ENCODE measurements at places on chromosomes 13 and 19.

GRCh38 chr13:106887686-106888085 lies 319.7 kb upstream of the ARGLU1 start:
- no peak for DNase-seq

GRCh38 chr19:46921071-46921470 lies 60.3 kb downstream of the ARHGAP35 start:
- no peak for DNase-seq

DNA sequence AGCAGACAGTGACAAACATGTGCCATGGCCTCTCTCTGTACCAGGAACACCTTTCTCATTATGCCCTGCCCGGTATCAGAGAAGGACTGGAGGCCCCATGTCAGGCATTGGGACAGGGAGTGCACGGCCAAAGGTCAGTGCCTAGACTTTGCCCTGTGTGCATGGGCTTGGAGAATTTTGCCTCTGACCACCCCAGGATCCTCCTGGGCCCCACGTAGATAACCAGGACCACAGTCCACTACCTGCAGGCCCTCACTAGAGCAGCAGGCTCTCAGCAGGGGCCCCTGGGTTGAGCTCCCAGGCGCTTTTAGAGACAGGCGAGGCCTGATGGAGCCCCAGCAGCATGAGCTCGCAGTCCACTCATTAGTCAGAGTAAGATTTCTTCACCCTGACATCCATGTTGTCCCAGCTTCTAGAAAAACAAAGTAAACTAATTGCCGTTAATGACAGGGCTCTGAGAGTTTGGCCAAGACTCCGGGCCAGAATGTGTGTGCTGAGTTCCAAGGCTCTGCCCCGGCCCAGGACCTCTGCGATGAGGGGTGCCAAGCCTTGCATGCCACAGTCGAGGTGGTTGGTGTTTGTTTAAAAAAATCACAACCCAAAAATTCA lies 42.7 kb downstream of the CAPN12 start:
- DNase-seq = no peak

- peak; percentile 62 for DNase-seq
Observed at GRCh38 chr13:30607908-30608307, 9.8 kb upstream of the USPL1 start.

- no peak for DNase-seq
Observed at GRCh38 chr19:7883796-7884570, 4.3 kb upstream of the LRRC8E start.

DNA sequence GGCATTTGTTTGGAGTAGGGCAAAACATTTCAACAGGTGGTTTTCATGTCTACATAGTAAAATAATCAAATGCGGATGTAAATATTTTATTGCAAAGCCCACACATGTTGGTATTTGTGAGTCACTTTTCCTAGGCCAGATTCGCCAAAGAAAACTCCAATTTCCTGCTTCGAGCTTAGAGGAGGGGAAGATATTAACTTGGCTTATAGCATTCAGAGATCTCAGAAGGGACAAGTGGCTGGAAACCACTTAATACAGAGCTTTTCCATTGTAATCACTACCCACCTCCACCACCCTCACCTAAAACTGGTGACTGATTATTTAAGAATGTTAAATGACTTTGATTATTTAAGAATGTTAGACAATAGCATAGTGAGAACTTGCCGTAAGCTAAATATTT lies 530.6 kb upstream of the SPRY2 start:
- DNase-seq = no peak

GRCh38 chr19:32173836-32174235 lies 171.6 kb upstream of the ZNF507 start:
- no peak for DNase-seq

GRCh38 chr19:43718627-43719377 lies 2.9 kb downstream of the IRGC start:
- no peak for DNase-seq

GRCh38 chr19:52961981-52962380 lies 700 bp downstream of the ZNF816 start:
- DNase-seq = no peak

DNA sequence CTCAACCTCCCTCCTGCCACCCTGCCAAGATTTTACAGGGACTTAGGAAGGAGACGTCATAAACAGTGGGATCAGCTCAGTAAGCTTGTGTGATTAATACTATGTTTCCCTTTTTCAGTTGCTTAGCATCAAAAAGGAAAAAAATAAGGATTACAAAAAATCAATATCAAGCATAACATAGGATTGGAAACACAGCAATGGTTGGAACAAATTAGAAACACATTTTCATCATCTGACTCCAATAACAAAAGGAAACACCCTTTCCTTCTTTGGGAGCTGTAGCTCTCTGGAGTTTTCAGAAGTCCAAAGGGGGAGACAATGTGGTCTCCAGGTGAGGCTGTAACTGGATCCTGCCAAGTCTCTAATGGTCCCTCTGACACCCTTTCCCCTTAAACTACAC lies 233.4 kb downstream of the B3GLCT start:
- no peak for DNase-seq

DNA sequence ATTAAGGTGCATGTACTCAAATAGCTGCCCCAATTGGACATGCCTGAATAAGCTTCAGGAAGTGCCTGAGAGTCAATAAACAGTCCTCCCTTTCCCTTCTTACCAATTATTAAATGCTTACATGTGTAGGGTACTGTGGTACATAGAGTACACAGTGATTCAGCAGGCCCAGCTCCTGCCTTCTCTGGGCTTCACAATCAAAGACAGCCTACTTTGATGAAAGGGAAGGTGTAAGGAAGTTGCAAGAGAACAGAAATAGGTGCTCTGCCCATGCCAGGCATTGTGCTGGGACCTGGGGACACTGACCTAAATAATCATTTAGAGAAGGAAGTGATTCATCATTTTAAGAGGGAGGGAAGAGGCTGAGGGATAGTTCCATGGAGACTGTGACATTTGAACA lies 17.2 kb downstream of the FRY start:
- DNase-seq = no peak

GRCh38 chr19:45847663-45848062 lies 15.3 kb downstream of the SYMPK start:
- no peak for DNase-seq

GRCh38 chr13:97015661-97016350 lies 21.5 kb upstream of the OXGR1 start:
- no peak for DNase-seq

DNA sequence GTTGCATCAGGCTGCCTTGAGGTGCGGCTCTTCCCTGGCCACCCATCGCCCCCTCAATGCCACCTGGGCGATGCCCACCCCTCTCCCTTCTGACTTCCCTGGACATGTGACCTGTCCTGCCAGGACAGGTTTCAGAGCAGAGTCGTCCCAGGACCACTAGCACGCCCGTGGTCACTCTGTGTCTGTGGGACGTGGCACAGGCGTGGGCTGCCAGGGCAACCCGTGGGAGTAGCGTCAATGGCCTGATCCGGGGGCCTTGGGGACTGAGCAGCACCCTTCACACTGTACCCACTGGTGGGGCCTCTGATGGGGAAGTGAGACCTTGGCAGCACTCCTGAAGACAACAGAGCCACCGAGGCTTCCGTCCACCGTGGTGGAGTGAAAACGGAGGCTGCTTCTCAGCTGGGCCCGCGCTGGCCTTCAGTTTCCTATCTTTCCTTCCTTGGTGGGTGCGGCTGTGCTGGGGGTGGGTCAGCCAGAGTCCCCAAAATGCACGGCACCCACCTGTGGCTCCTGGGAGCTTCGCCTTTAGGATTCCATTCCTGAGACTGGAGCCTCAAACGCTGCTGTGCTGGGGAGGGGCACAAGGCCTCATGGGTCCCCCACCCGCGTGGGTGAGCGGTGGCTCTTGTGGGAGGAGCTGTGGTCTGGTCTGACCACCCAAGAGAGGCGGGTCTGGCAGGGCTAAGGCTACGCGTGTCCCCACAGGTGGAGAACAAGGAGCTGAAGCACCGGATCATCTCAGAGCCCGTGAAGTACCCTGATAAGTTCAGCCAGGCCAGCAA lies 26.7 kb upstream of the TMEM255B start:
- no peak for DNase-seq

DNA sequence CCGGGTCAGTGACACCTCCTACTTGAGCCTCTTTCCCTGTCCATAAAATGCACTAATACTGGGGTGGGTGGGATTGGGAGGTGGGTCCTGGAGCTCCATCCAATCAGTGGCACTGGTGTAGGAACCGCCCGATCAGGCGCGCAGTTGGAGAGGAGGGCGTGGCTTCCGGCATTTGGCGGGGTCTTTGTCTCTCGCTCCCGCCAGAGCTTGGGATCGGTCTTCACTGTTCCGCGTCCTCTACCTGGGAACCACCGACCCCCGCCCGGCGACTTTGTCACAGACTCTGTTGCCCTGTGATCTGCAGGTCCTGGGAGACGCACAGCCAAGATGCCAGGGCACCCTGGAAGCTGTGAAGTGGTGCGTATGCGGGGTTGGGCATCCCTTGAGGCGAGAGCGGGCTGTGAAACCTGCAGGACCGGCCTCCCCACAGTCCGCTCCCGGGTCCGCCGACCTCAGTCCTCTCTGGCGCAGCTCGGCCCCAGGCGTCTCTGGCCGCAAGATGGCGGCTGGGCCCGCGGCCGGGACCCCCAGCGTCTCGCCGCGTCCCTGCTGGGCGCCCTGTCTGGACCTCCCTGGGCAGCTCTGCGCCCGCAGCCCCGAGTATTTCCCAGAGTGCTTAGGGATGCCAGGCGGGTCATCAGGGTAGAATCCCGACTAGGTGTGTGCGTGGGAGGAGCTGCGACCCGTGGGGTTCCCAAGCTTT lies 41.6 kb upstream of the ZNF730 start:
- peak; percentile 36 for DNase-seq

- DNase-seq = no peak
Observed at GRCh38 chr19:9406798-9407352, 28.5 kb downstream of the ZNF266 start.

- no peak for DNase-seq
Observed at GRCh38 chr13:47934371-47934770, 66.7 kb downstream of the SUCLA2 start.

DNA sequence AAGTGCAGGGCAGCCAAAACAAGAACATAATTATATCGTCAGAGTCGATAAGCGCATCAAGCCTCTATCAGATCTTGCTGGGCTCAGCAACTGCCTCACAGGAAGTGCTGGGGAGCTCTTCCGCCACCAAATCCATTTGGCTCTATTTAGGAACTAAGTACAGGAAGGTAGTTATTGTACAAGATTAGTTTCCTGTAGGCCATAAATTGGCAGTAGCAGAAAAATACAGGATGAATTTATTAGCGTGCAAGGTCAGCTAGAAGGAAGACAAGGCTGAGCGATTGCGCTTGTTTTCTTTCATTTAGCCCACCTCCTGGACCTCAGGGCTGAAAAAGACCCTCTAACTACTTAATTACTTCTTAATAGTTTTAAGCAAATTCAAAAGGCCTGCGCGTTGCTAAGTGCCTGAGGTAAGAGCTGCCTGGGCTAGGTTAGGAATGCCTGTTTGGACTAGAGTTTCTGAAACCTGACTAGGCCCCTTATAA lies 118.5 kb downstream of the IRS2 start:
- DNase-seq = no peak

DNA sequence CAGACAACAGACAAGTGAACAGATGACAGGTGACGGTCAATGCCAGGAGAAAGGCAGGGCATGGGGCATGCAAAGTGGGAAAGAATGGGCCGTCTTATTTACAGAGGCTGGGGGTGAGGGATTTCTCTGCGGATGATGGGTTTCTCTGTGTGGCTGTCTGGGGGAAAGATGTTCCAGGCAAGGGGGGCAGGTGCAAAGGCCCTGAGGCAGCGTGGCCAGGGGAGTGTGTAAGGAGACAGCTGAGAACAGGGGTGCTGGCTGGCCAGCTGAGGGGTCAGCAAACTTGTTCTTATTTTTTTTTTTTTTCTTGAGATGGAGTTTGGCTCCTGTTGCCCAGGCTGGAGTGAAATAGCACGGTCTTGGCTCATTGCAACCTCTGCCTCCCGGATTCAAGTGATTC lies 21.8 kb upstream of the RANBP3 start:
- DNase-seq = no peak

DNA sequence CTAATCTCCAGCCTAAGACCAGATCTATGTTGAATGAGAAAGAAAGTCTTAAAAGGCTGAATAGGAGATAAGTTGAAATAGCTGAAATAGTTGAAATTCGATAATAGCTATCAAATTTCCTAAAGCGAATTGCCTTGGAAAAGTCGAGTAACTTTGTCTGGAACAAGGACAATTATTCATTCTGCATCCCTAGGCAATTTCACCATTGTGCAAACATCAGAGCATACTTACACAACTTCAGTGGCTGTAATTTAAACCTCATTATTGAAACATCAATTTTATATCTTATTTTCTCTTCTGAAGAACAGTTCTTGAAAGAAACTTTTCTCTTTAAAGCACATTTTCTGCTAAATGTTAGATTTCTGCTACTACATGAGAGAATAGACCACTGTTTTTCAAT lies 13.6 kb downstream of the TNFSF13B start:
- DNase-seq = no peak

DNA sequence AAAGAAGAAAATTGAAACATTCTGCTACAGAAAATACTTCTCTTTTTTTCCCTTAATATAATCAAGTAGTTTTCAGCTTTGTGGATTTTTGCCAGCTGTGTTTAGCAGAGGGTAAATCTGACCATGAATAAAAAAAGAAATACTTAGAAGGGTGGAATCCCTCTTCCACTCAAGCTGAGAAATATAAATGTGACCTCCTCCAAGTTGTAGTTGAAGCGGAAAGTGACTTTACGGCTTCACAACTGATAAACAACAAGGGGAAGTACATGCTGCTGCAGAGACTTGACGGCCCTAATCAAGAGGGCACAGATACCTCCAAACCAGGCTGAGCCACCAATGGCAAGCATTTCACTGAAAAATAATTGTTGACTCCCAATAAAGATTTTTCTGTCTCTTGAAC lies 785.0 kb downstream of the SLITRK5 start:
- DNase-seq = no peak

DNA sequence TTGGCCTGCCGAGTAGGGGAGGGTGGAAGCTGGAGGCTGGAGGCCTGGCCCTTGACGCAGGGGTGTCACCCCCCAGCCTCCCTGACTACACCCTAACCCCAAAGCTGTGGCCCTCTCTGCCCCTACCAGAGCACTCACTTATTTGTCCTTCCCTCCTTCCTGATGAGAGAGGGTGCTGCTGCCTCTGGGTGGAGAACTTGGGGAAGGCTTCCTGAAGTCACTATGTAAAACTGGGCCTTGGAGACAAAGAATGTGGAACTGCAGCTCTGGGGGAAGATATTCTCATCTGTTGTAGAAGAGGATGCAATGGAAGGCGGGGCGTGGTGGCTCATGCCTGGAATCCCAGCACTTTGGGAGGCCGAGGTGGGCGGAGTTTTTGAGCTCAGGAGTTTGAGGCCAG lies 485.2 kb downstream of the ZNF536 start:
- no peak for DNase-seq

GRCh38 chr19:56124578-56124977 lies 3.5 kb upstream of the ZNF787 start:
- no peak for DNase-seq
